ENCODE measurements at places on chromosomes 3 and 15. TPM values are rescaled to one million over a fixed set of nuclear protein-coding genes. Genes with fewer than 3 reads are reported as not detected.

The C3orf49 gene
- total RNA-seq: not detected

The C3orf20 gene
- total RNA-seq: not detected

The SEMA7A gene
- total RNA-seq: 91.6 TPM

The FSTL1 gene
- 47.3 TPM for total RNA-seq

The APOD gene
- total RNA-seq: 10.4 TPM

The C15orf62 gene
- total RNA-seq: 1.2 TPM

The RPUSD2 gene
- 19.8 TPM for total RNA-seq

The CTSH gene
- 87.0 TPM for total RNA-seq

The TRAT1 gene
- not detected for total RNA-seq

The FRMD4B gene
- 33.2 TPM for total RNA-seq

The FGF7 gene
- total RNA-seq: under 0.01 TPM

The SLC2A2 gene
- under 0.01 TPM for total RNA-seq

The ISLR gene
- not detected for total RNA-seq

The STRA6 gene
- 0.96 TPM for total RNA-seq

The SEMA5B gene
- 3.4 TPM for total RNA-seq

The CYP19A1 gene
- total RNA-seq: not detected

The TTLL13 gene
- total RNA-seq: not detected

The CNTN4 gene
- total RNA-seq: 0.21 TPM

The PROK2 gene
- not detected for total RNA-seq

The TJP1 gene
- total RNA-seq: 56.7 TPM

The NMNAT3 gene
- 11.3 TPM for total RNA-seq

The TLR9 gene
- total RNA-seq: under 0.01 TPM

The RTP3 gene
- total RNA-seq: not detected

The LNP1 gene
- 0.48 TPM for total RNA-seq

The CMC1 gene
- 2.1 TPM for total RNA-seq

The HHATL gene
- total RNA-seq: not detected

The RBPMS2 gene
- not detected for total RNA-seq

The FRMD5 gene
- total RNA-seq: 1.7 TPM

The ZFYVE19 gene
- 29.4 TPM for total RNA-seq

The HHLA2 gene
- not detected for total RNA-seq

The APH1B gene
- total RNA-seq: 4.6 TPM

The PLS1 gene
- 23.9 TPM for total RNA-seq

The CAPN3 gene
- 0.43 TPM for total RNA-seq

The ATP13A4 gene
- 0.48 TPM for total RNA-seq

The PLA2G4E gene
- total RNA-seq: 0.96 TPM

The FETUB gene
- total RNA-seq: not detected

The DUOXA2 gene
- not detected for total RNA-seq

The UBA7 gene
- total RNA-seq: 16.6 TPM

The NEK10 gene
- total RNA-seq: 0.72 TPM

The CISH gene
- 1.3 TPM for total RNA-seq

The U2SURP gene
- 45.8 TPM for total RNA-seq

The FBXO40 gene
- not detected for total RNA-seq

The FNDC3B gene
- total RNA-seq: 33.9 TPM

The RHCG gene
- 310 TPM for total RNA-seq

Measured in tracheal epithelial cell (primary cell).